ENCODE measurements at places on chromosomes 5 and 9.

- no peak for DNase-seq
These were observed 90.3 kb upstream of the PTPN3 start for GRCh38 chr9:109588415-109588814.

DNA sequence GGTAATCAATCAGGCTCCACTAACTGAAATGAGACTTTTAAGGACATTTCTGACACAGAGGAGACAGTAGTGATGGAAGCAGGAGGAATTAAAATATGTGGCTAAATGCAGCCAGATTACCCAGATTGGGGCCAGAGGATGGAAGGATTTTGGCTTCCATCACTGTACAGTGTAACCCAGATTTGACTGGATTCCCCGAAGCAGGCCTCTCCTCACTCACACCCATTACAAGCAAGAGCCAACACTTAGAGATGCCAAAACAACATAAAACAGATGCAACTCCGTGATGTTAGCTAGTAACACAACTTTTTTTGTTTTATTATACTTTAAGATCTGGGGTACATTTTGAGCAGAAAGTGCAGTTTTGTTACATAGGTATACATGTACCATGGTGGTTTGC, 17.6 kb downstream of the TEK start:
- DNase-seq = no peak

DNA sequence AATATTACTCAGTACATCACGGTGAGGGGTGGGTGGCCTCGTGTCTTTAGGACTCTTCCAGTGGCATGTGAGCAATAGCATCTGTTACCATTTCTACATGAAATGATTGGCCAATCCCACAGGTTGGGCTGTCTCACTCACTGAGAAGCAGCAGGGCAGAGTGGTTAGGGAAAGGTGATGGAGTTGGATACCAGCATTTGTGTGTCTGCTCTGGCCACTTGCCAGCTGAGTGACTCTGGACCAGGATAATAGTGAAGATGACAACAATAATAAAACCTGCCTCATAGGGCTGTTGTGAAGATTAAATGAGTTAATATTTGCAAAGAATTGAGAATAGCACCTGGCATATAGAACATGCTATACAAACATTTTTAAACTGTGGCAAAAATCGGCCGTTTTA, 42.0 kb downstream of the IQGAP2 start:
- no peak for DNase-seq

DNA sequence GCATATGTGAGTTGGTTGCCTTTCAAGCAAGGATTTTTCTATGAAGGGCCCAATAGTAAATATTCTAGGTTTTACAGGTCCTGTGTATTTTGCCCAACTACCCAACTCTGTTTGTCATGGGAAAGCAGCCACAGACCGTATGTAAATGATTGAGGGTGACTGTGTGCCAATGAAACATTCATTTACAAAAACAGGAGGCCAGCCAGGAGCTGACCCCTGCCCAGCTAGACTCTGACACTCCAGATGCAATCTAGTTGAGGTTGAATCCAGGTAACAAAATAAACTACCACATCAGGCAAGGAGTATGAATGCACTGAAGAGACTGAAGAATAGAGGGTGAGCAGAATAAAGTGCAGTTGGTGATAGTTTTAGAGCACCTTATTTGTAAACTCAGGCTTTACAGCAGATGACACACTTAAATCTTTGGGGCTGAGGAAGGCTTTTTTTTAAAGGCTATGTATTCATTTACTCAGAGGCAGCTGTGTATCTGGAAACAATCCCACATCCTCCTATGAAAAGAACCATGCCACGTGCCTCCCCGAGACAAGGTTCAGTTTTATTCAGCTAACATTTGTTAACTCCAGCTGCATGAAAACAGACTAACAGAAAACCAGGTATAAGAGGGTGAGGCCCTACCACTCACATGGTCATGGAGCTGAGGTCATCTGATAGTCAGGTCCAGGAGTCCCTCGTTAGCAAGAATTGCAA, 60.7 kb downstream of the SLC1A1 start:
- no peak for DNase-seq

- no peak for DNase-seq
These were observed 55.9 kb upstream of the IL12B start for GRCh38 chr5:159386028-159386711.

GRCh38 chr5:33840927-33841547, 50.8 kb downstream of the ADAMTS12 start:
- DNase-seq = no peak

GRCh38 chr5:34699155-34700077, 43.3 kb downstream of the RAI14 start:
- DNase-seq = no peak

- no peak for DNase-seq
These were observed 23.6 kb upstream of the CYSTM1 start for GRCh38 chr5:140151144-140152021.

DNA sequence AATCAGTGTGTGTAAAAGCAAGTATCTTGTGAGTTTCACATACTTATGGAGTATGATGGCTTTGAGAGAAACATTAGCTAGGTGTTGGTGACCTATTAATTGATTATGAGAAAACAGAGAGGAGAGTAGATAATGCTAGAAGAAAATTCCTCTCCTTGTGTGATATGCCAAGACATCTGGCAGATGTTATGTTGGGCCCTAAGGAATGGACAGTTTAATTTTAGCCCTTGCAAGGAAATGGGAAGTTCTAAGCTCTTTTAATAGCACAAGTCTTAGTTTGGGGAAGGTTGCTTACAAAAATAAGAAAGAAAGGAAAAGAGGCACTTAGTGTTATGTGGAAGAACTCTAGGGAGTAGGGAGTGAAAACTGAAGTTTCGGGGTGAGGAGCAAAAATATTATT, 5.1 kb downstream of the ZNF462 start:
- DNase-seq = no peak

DNA sequence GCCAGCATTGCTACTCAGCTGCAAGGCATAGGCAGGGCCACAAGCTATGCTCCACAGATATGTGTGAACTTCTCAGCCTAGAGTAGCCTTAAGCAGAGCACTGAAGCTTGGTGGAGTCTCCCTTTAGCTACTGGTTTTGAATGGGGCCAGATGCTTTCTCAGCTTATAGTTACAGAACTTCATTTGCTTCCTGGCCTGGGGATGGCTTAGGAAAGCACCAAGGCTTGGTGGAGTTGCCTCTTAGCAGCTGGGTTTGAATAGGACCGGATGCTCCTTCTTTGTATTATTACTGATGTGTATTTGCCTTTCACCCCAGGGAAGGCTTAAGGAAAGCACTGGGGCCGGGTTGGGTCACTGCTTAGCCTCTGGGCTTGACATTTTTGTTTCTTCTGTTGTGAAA, 497.8 kb upstream of the SEMA6A start:
- no peak for DNase-seq

- DNase-seq = no peak
These were observed 1.0 kb upstream of the F2R start for GRCh38 chr5:76714751-76715485.

DNA sequence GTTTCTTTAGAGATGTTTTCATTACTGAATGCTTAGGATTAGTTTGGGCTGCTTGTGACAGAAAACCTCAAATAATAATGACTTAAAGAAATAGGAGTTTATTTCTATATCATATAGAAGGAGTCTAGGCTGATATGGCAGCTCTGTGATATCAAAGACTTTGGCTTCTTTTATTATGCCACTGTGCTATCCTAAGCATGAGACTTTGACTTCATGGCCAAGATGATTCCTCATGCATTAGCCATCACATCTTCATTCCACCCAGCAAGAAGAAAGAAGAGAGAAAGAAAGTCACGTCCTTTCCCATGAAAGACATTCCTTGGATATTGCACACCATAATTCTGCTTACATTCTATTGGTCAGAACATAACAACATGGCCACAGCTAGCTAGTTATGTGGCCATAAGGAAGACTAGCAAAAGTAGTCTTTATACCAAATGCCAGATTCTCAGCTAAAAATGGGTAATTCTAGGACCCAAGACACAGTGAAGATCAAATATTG, 76.2 kb downstream of the DAPK1 start:
- DNase-seq = no peak

- DNase-seq = no peak
These were observed 111.4 kb downstream of the RAPGEF6 start for GRCh38 chr5:131523500-131524185.

GRCh38 chr9:2602704-2603116, 18.9 kb upstream of the VLDLR start:
- DNase-seq = no peak

- no peak for DNase-seq
These were observed 6.7 kb upstream of the LCN1 start for GRCh38 chr9:135514342-135515082.

DNA sequence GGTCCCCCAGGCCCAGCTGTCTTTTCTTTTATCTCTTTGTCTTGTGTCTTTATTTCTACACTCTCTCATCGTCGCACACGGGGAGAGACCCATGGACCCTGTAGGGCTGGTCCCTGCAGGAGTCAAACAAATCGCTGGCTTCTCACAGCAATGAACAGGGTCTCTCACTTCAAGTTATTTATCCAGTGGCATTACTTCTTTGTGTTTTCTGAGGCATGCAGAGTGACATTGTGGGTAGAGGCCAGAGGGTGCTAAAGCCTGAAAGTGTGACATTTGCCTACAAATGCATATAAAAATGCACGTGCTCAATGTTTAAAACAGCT, 127.6 kb downstream of the ST8SIA4 start:
- DNase-seq = no peak

GRCh38 chr5:157767689-157768088, 24.2 kb downstream of the LSM11 start:
- DNase-seq = no peak

GRCh38 chr9:95495961-95496360, 20.8 kb downstream of the PTCH1 start:
- DNase-seq = no peak

- DNase-seq = no peak
These were observed 4.2 kb upstream of the ZNF346 start for GRCh38 chr5:177018341-177018740.

GRCh38 chr9:126621061-126621918, 7.6 kb downstream of the LMX1B start:
- DNase-seq = peak; percentile 8

- no peak for DNase-seq
These were observed 10.7 kb downstream of the GSN start for GRCh38 chr9:121278477-121279261.

DNA sequence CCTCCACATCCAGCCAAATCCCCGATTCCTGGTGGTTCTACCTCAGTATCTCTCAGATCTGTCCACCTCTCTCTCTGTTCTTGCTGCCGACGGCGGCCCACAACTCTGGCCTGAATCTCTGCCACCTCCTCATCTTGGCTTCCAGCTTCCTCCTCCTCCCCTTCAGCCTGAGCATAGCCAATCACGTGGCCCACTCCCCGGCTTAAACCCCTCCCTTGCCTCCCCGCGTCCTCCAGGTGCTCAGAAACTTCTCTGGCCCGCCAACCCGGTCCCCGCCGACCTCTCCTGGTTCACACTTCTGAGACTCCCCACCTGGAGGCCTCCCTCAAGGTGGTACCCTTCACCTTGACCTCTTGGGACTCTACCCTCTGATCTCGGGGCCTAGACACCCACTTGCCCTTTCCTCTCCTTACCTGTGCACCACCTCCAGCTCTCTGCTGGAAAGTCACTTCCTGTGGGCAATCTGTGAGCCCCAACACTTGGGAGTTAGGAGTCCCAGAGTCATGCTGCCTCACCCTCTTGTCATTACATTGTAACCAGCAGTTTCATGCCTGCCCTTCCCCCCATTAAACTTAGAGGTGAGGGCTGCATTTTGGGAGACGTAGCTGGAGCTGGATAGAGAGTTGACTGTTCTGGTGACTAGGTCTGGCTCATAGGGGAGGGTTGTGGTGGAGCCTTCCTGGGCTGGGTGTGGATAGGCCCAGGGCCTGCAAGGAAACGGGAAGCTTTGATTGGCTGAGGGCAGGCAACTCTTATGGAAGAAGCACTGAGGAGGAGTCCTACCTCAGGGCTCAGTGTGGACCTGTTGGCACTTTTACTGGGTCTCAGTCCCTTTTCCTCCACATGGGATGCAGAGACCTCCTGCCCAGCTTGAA, 4.5 kb upstream of the SET start:
- no peak for DNase-seq

DNA sequence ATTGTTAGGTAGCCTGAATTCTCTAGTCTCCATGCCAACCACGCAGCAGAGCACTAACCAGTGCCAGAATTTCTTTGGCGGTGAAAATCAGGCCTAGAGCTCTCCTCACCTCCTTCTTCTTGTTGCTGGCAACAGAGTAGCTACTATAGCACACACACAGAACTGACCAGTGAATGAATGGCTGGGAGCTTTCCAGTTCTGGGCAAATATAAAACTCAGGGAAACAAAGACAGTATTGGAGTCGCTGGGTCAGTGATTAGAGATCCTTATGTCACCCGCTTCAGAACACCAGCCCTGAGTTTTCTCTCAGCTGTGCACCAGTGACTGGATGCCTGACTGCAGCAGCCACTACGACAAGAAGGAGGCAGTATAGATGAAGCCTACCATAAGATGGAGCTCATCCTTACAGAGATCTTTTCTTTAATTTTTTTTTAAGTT, 26.9 kb upstream of the FEM1C start:
- no peak for DNase-seq

DNA sequence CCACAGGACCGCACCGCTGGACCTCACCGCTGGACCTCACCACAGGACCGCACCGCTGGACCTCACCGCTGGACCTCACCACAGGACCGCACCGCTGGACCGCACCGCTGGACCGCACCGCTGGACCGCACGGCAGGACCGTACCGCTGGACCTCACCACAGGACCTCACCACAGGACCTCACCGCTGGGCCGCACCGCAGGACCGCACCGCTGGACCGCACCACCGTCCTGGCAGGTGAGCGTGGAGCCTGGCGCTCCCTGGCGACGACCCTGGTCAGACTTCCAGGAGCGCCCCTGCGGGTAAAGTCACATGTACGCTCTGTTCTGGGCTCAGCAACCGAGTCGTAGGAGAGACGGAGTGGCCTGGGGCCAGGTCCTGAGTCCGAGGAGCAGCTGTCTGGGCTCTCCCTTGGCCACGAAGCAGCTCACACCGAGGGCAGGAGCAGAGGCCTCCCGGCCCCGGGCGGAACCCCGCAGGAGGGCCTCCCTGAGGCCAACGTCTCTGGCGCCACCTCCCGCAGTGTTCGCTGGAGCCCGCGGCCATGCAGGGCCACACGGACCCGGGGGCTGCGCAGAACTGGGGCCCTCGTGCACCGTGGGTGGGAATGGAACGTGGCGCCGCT, 30.5 kb downstream of the MRPL36 start:
- no peak for DNase-seq

DNA sequence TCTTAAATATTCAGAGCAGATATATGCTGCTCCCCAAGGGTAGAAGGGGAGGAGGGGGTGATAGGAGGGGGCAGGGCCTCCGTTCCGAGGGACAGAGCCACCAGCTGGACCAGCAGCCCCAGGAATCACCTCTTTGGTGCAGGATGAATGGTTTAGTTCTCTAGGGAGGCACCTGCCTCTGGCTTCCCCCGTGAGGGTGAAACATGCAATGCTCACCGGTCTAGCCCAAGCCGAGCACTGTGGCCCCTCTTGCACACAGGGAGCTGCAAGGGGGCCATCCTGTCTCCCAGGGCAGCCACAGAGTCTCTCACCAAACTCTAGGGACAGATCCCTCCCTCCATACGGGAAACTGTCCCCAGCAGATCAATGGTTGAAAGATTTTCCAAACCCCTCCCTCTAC, 163.7 kb downstream of the DAB2IP start:
- DNase-seq = no peak

Data from D721Med (cell line).